T-helper 22 cell (primary cell): ENCODE measurements at places on chromosomes 13 and 19.

- no peak for DNase-seq
Measured at GRCh38 chr13:20998649-20999415, 62.6 kb downstream of the LATS2 start.

- no peak for DNase-seq
Measured at GRCh38 chr13:112783978-112784371, 94.1 kb downstream of the ATP11A start.

- no peak for DNase-seq
Measured at GRCh38 chr13:46909042-46909441, 12.2 kb upstream of the HTR2A start.

GRCh38 chr13:97726664-97727280 lies 226.7 kb upstream of the IPO5 start:
- no peak for DNase-seq

DNA sequence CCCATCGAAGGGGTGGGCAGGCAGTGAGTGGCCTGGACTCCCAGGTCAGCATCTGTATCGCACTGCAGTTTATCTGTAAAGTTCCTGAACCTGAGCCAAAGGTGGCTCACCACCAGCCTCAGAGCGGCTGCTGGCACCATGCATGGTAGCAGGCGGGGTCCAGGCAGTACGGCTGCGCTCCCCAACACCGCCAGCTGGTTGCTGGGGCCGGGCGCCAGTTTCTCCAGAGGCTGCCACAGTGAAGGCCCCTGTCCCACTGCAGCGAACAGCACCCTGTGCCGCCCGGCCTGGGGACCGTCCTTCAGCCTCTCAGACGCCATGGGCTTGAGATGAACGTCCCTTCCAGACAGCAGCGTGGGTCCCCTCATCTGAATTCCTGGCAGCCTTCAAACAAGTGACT lies 109.8 kb downstream of the KDM4B start:
- no peak for DNase-seq

DNA sequence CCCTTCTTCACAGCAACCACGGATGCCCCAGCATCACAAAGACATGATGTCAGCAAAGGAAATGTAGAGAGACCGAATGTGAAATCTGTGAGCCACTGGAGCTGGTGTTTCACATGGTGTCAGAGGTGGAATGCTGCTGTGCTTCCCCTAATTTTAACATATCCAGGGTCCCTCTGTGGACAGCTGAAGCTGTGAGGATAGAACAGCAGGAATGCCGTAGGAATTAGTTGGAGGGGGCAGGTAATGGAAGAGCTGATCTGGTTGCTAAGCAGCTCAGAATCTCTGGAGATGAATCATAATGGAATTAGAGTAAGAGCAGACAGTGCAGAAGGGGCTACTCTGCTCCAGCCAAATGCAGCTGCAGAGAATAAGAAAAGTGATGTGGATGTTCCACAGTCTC lies 68.9 kb upstream of the ZNF835 start:
- no peak for DNase-seq

DNA sequence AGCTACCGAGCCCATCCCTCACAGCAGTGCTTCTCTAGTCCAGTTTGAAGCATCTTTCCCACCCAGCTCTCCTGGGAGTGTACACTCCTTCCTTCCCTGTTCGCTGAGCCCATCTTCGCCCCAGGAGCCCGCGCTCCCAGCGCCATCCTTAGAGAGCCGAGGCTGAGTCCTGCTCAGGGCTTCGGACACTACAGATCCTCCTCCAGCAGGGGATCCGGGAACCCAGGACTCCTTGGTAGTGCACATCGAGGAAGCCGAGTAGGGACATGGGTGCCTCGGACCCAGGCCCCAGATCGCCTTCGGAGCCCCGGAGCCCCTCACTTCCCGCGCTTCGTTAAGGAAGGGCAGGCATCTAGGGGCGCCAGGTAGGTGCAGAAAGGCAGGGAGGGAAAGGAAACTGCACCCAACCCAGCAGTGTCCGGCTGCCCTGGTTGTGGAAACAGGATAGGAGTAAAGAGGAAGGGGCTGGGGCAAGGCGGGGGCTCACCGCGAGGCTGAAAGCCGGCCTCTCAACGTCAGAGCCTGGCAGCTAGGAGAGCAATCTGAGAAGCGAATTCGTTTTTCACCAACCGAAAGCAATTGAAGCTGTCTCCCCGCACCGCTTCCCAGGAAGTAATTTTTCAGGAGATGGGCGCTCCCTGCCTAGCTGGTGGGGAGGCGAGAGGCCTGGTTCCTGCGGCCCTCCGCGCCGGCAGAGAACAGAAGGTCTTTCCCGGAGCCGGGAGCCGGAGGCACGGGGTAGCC lies 1.0 kb downstream of the PDX1 start:
- no peak for DNase-seq

DNA sequence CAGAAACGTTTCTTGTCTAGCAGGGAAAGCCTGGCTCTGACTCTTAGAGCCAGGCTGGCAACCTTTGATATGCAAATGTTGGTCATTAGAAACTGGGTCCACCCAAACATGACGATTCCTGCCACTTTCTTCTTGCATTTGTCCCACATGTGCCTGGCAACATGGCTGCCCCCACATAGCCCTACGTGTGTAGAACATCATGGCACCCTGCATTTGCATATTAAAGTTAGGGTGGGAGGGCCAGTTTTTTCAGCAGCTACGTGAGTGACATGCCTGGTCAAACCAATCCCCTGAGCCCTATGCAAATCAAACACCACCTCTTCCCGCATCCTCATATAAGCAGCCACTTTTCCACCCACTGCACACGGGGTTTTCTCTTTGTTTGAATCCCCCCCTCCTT lies 95.0 kb downstream of the LIG4 start:
- DNase-seq = no peak

- DNase-seq = no peak
Measured at GRCh38 chr13:98678741-98679140, 73.7 kb downstream of the SLC15A1 start.

DNA sequence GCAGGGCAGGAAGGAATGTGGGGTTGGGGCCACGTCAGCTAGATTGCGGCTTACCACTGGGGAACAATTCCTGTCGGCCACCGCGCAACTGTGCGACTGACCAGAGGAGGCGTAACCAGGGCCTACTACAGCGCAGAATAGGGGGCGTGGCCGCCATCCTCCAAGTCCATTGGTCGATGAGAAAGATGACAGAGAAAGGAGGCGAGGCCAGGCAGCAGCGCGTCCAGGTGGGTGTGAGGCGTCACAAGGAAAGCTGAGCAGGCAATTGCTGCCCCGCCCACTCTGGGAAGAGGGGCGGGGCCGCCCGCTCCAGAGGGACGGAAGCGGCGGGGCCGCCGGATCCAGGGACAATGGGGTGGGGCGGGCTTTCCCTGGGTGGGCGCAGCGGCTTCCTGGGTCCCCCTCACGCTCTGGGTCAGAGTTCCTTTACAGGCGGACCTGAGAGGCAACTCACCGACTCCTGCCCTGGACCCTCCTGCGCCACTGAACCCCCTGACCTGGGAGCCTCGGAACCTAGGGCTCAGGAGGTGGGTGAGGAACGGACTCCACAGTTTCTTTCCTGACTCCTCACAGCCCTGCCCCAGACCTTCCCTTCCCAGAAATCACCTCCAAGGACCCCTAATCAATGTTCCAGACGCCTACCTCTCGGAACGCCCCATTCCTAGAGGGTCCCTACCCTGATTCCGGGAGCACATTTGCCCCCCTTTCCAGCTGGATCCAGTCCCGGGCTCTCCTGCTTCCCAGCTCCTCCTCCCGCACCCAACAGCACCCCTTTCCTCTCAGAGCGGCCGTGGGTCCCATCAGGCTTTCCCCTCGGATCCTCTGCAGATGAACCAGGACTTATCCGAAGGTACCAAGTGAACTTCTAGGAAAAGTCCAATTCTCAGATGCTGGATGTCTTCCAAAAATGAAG lies 101.5 kb upstream of the ZNF492 start:
- DNase-seq = no peak

DNA sequence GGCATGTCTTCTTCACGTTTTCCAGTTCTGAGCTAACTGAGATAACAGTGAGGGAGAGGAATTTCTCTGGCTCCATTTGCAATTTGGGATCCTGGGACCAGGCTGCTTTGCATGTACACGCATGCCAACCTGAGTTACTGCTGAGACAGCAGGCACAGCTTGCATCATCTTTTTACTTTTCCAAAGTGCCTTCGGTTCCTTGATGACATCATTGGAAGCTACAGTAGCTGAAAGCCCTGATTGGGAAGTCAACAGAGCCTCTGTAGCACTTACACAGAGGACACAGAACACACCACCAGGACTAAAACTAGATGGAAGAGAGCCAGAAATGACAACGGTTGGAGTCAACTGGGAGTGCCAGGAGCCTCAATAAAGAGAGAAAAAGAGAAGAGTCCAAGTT lies 399.1 kb upstream of the GPC6 start:
- DNase-seq = no peak

- peak; percentile 80 for DNase-seq
Measured at GRCh38 chr19:39390451-39390750, 505 bp downstream of the PAF1 start.

GRCh38 chr13:101339202-101339601 lies 77.1 kb downstream of the NALCN start:
- DNase-seq = no peak

DNA sequence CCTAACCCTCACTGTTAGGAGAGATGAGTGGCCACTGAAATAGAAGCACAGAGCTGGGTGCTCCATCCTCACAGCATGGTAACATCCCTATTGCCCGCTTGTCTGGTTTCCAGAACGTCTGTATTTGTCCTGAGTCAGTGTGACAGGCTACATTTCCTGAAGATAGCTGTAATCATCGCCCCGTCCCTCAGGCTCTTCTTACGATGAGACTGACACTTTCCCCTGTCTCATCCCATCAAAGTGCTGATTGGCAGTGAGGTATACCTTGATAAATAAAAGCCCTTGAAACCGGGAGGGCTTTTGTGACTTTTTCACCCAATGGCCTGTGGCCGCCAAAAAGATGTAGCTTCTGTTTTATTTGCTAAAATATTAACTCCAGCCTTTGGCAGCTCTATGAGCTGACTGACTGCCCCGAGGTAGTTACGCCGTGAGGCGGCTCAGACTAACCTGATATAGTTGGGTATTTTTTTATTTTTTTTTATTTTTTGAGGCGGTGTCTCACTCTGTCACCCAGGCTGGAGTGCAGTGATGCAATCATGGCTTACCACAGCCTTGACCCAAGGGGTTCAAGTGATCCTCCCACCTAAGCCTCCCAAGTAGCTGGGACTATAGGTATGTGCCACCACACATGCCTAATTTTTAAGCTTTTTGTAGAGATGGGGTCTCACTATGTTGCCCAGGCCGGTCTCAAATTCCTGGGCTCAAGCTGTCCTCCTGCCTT lies 5.7 kb upstream of the LRRC4B start:
- DNase-seq = no peak

- DNase-seq = no peak
Measured at GRCh38 chr13:74625541-74625940, 491.3 kb upstream of the KLF12 start.

DNA sequence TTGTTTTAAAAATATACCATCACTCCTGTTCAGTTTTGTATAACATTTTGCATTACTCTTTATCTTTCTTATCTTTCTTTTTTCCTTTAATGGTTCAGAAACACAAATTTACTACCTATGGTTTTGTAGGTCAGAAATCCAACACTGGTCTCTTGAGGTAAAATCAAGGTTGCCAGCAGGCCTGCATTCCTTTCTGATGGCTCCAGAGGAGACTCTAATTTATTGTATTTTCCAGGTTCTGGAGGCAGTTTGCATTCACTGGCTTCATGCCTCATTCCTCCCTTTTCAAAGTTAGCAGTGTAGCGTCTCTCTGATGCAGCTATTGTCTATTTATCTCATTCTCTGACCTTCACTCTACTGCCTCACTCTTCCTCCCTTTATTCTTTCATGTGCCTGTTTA lies 767.4 kb downstream of the SLITRK6 start:
- DNase-seq = no peak

DNA sequence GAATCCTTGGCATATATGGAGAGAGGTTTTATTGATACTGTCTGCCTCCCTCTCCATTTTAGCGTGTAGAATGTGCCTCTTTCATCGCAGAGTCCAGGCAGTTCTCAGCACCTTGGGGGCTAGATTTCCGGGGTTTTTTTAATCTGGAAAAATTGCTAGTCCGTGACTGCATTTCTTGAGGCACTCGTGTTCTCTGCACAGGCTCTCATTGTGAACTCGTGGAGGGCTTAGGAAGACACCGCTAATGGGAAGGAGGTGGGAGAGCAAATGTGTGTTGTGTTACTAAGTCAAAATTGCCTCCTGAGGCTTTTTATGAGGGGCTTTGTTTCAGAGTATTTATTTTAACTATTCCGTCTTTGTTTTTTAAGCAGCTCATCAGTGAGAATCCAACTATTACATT lies 10.1 kb downstream of the ING1 start:
- no peak for DNase-seq

- DNase-seq = no peak
Measured at GRCh38 chr19:13334801-13335481, 171.3 kb downstream of the CACNA1A start.

- no peak for DNase-seq
Measured at GRCh38 chr13:35889560-35889959, 241.6 kb downstream of the DCLK1 start.

DNA sequence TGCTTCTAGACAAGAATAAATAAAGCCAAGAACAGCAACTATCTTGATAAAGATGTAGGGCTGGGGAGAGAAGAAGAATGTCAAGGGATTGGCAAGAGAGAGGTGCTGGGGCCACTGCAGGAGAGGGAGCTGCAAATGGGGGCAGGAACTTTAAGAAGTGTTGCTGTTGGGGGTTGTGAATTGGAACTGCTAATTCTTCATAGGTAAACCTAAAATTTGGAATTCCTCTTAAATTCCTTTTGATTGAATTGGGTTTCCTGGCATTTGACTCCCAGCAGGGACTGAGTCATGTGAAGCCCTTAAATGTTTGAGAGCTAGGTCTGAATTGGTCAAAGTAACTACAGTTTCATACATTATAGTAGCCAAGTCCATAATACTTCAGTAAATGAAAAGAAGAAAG lies 305.6 kb upstream of the TMTC4 start:
- no peak for DNase-seq

GRCh38 chr19:5953030-5953589 lies 24.8 kb downstream of the RANBP3 start:
- no peak for DNase-seq

GRCh38 chr13:48400850-48401291 lies 12.0 kb downstream of the LPAR6 start:
- DNase-seq = no peak
